Activated naive CD8-positive, alpha-beta T cell treated with anti-CD3 and anti-CD28 coated beads for 36 hours (primary cell): ENCODE measurements at places on chromosomes 4 and X.
A peak's percentile ranks its signal among the peaks of the same experiment; 100 is the strongest.

DNA sequence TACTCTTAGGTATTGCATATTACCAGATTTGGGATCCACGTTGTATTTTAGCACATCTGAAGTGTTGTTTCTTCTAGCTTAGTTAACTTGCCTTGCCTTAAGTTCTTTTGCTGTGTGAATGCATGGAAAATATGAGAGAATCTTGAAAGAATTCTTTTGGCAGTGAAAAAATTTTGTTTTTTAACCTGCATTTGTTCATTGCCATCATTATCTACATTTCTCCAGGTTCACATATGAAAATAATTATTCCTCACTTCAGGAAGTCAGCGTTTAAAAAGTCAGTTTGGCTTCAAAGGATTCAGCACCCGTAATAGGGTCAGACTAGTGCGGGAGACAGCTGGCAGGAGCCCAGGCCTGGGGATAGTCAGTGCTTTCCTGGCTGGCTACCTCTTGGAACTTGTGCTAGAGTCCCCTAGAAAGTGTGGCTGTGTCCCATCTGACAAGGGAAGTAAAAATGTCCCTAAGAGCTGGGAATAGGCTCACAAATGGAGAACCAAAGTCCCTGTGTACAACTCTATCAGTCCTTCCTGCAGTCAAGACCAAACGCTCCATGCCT, 251.9 kb upstream of the KLF3 start:
- no peak for DNase-seq

- DNase-seq, result no peak
Observed at GRCh38 chrX:113743069-113743468, 840.8 kb upstream of the HTR2C start.

DNA sequence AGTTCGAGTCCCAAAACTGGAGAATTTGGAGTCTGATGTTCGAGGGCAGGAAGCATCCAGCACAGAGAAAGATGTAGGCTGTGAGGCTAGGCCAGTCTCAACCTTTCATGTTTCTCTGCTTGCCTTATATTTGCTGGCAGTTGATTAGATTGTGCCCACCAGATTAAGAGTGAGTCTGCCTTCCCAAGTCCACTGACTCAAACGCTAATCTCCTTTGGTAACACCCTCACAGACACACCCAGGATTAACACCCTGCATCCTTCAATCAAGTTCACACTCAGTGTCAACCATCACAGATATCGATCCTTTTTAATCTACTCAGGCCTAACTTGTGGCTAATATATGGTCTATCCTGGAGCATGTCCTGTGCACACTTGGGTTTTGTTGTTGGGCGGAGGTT, 18.0 kb upstream of the MAEA start:
- DNase-seq, result no peak

DNA sequence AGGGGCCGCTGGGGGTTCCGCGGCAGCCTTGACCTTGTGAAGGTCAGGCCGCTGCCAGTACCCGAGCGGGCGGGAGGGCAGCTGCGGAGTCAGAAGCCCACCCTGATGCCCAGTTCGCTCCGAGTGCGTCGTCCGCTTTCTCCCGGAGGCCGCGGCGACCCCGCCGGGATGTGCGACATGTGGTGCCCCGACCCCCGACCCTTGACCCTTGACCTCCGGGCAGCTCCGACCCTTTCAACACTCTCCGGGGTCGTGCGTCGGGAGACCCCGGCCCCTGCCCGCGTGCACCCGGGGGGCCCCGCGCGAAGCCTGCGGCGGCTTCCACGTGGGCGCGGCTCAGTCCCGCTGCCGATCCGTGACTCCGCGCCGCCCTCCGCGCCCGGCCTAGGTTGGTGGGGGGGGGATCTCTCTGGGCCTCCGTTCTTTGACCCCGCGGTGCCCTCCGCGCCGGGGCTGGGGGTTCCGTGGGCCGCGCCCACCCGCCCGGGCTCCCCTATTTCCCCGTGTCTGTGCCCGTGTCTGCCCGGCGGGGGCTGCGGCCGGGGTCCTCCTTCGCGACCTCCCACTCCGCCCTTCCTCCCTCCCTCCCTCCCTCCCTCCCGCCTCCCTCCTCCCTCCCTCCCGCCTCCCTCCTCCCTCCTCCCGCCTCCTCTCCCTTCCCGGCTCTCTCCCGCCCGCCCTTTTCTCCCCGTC, 609 bp upstream of the SLC25A6 start:
- DNase-seq, result peak; percentile 64

DNA sequence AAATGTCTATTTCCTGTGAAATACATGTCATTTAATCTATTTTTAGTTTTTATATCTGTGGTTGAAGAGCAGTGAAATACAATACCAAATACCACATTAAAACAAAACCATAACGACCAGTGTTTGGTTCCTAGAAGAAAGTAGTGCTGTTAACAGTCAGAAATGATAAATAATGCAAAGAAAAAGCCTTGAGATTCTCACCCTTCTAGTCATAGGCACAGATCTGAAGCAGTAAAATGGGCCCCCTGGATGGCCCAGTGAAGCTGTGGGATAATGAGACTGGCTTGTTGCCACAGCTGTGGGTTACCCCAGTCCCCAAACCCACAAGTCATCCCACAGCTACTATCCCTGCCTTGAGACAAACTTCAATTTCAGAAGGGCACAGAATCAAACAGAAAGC, 137.3 kb upstream of the RPL34 start:
- peak; percentile 72 for DNase-seq

DNA sequence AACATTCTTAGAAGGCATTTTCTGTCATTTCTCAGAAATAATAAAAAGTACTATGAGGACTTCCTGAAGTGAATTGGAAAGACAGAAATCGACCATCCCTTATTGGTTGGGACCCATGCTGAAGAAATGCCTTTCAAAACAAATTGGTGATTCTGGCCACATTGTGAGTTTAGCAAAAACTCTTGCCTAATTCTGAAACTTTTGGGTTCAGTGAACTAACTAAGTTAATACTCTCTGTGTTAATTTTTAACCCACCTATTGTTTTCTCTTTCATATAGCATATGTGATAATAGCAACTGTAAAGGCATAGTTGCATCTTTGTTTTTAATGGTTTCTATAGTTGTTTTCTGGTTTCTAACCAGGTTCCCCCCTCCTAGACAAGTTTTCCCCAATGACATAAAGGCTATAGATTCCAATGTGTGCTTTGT, 129.3 kb upstream of the FAT1 start:
- DNase-seq, result no peak

DNA sequence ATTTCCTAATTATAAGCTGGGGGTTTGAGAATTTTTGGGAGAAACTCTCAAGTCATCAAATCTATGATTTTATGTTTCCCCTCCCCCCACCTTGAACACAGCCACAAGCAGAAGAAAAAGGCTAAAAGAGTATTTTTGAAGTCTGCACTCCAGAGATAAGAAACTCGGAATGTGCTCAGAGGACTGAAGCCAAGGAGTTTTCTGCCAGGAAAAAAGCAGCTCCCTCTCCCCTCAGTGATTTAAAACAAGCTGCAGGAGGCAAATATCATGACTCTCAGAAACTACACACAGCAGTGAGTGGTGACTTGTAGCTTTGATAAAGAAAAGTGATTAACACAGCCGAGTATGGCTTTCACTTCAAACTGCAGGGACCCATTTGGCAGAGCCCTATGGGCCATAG, 800.2 kb upstream of the FTHL17 start:
- DNase-seq, result no peak

- no peak for DNase-seq
Observed at GRCh38 chrX:14690553-14690952, 161.2 kb downstream of the GLRA2 start.

GRCh38 chr4:183610033-183610432, 49.0 kb downstream of the RWDD4 start:
- no peak for DNase-seq

- DNase-seq, result no peak
Observed at GRCh38 chrX:53004038-53004437, 44.6 kb upstream of the GPR173 start.

- DNase-seq, result no peak
Observed at GRCh38 chr4:90184560-90184959, 57.4 kb downstream of the CCSER1 start.

- no peak for DNase-seq
Observed at GRCh38 chrX:133638285-133638684, 223.0 kb upstream of the GPC4 start.

DNA sequence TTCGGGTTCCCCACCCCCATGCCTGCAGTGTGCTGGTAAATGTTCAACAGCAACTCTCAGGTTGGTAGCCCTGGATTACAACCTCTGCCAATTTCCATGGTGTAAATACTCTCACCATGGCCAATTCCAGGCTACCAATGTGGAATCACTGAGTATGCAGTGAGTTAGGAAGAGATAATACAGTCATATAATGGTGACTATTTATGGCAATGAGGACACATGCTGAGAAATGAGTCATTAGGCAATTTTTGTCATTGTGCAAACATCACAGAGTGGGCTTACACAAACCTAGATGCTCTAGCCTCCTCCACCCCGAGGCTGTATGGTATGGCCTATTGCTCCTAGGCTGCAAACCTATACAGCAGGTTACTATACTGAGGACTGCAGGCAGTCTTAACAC, 4.6 kb upstream of the CLDN24 start:
- DNase-seq, result no peak

DNA sequence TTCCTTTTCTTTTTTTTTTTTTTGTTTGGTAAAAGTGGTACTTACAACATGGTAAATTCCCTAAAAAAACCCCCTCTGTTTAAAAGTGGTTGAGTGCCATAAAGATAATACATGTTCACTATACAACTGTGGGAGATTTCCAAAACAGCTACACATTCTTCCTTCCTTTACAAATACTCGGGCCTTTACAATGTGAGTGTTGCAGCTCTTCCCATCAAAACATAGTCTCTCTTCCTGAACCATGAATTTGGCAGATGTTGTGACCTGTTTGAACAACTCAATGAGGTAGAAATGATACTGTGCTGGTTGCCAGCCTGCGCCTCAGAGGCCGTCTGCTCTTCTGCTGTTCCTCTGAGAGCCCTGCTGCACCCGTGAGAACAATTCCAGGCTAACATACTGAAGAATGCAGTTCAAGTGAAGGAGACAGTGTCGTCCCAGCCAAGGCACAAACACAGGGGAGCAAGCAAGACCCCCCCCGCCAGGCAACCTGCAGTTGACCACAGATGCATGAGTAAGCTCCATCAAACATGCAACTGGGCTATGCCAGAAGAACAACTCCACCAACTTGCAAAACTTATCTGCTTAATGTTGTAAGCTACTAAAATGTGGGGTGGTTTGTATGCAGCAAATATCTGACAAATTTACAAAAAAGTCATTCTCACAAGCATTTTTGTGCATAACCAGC, 645.0 kb downstream of the PCDH7 start:
- DNase-seq, result no peak

DNA sequence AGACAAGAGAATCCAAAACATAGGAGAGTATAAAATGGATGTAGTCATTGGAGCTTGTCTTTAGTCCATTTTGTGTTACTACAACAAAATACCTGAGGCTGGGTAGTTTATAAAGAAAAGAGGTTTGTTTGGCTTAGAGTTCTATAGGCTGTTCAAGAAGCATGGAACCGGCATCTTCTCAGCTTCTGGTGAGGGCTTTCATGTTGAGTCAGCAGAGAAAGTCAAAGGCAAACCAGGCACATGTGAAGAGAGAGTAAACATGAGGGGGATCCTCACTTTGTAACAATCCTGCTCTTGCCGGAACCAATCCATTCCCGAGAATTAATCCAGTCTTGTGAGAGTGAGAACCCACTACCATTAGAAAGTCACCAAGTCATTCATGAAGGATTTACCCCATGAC, 8.1 kb upstream of the HCCS start:
- DNase-seq, result no peak

DNA sequence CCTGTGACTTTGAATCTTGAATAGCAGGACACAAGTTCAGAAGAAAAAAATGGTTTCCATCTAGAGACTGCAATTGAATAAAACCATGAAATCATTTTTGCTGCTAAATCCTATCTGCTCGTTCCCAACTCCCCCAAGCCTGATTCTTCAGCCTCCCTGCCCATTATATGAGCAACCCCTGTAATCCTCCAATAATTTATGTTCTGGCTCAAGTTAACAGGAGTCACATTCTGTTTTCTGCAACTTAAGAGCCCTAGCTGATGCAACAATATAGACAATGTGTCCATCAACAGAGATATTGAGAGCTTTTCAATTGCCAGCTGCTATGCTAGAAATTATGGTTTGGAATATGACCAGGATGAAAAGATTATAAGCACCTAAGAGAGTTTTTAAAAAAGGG, 84.1 kb downstream of the LDB2 start:
- no peak for DNase-seq

GRCh38 chr4:184444215-184444952, 30.0 kb downstream of the IRF2 start:
- no peak for DNase-seq

GRCh38 chrX:106243376-106243775, 75.3 kb downstream of the PWWP3B start:
- no peak for DNase-seq

- no peak for DNase-seq
Observed at GRCh38 chrX:10380300-10380699, 223.5 kb downstream of the CLCN4 start.

- DNase-seq, result peak; percentile 35
Observed at GRCh38 chrX:66074920-66075879, 35.3 kb upstream of the VSIG4 start.

- DNase-seq, result peak; percentile 64
Observed at GRCh38 chr4:184288451-184289178, 70.9 kb upstream of the ENPP6 start.

DNA sequence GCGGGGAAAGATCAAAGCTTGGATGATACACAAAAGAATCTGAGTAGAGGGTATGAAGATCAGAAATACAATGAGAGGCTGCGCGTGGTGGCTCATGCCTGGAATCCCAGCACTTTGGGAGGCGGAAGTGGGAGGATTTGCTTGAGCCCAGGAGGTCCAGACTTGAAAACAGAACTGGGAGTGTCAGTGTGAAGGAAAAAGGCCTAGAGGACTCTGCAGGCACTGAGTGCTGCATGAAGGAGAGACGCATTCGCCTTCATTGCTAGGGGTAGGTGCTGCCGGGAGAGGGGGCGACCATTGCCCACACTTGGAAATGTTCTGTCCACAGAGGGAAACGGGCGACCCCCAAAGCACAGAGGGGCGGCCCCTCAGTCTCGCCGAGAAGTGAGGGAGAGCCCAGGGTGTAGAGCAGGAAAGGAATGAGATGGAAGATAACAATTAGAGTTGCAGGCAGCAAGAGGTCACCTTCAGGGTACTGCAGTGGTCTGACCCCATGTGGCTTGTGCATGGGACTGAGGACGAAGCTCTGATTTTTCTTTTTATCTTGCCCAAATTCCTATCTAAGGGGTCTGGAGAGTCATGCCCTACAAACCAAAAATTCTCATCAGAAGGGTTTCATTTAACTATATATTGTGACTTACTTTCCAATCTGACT, 31.8 kb upstream of the ARSD start:
- DNase-seq, result no peak

- DNase-seq, result no peak
Observed at GRCh38 chrX:38060331-38060878, 54.1 kb downstream of the SYTL5 start.

- DNase-seq, result no peak
Observed at GRCh38 chr4:22514001-22514400, 1.9 kb downstream of the ADGRA3 start.
